ENCODE measurements at places on chromosomes 4 and X.

- no peak for DNase-seq
Measured at GRCh38 chrX:39777623-39778025, 320.1 kb downstream of the BCOR start.

- DNase-seq = no peak
Measured at GRCh38 chr4:123485601-123486000, 89.0 kb downstream of the SPRY1 start.

DNA sequence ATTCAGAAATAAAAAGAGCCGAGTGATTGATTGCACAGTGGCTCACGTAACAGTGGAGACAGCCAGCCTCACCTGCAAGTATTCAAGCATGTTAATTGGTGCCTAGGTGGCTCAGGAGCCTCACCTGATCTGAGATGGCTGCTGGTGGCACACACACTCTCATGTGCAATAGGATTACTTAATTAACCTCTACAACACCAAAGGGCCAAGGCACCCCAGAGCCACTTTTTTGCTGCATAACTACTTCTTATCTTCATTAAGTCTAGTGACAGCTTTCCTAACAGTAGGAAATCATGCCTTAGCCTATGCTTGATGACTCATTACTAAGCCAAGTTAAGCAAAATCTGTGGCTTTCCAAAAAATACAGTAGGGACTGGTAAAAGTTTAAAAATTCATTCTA lies 117.3 kb upstream of the NOCT start:
- DNase-seq = no peak

DNA sequence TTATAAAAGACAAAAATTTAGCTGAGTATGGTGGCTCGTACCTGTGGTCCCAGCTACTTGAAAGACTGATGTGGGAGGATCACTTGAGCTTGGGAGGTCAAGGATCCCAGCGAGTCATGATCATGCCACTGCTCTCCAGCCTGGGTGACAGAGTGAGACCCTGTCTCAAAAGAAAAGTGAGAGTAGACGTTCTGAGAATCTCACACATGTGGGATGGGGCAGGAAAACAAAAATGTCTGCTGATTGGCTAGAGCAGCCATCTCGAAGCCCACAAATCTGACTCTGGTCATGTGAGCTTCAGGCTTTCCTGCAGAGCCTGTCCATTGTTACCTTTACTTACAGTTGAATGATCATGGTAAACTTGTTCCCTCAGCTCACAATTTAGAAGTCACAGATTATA lies 23.1 kb upstream of the SLC9A7 start:
- DNase-seq = no peak

- DNase-seq = no peak
Measured at GRCh38 chrX:76248901-76249300, 76.0 kb downstream of the PBDC1 start.

- DNase-seq = no peak
Measured at GRCh38 chrX:47846040-47846439, 9.3 kb downstream of the ZNF81 start.

DNA sequence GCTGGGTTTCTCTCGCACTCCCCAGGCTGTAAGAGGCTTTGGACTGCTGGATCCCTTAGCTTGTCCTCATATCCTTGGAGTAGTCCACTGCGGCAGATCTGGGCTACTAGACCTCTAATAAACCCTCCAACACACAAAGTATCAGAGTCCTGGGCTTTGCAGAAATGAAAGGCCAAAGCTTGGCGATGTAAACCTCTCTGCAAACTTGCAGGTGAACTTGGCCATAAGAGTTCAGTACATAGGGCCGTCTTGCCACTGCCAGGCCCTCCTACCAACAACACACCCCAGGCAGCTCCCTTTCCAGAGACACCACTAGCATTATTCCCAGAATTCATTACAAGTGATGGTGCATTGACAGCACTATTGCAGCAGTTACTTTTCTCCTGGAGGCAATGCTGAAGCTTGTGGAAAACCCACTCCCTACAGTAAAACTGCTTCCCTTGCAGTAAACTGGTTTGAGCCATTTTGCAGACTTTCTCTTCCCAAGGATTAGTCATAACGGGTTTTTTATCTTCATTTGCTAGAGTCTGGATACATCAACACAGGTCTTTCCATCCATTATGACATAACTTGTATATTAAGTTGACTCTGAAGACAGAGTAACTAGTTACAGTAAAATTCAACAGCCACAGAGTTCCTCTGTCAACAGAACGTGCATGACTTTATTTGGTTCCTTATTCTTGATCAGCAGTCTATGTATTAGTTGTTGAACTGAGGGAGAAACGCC lies 2.4 kb downstream of the ANKRD50 start:
- DNase-seq = no peak

- DNase-seq = no peak
Measured at GRCh38 chr4:85773372-85773771, 298.4 kb downstream of the ARHGAP24 start.

- no peak for DNase-seq
Measured at GRCh38 chr4:134812611-134813010, 611.0 kb upstream of the PABPC4L start.

DNA sequence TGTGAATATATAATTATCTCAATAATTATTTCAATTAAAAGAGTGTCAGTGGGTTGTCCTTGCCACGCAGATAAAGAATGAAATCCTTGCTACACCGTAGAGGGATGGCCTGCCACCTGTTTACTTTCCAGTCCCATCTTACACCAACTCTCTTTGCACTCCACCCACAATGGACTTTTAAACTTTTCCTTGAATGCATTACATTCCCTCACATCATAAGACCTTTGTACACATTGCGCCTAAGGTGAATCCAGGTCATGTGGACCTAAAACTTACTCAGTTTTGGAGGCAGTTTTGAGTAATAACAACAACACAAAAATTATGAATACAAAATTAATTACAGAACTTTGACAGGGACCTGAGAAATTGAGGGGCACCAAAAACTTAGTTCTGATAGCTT lies 78.7 kb upstream of the PDE5A start:
- no peak for DNase-seq

DNA sequence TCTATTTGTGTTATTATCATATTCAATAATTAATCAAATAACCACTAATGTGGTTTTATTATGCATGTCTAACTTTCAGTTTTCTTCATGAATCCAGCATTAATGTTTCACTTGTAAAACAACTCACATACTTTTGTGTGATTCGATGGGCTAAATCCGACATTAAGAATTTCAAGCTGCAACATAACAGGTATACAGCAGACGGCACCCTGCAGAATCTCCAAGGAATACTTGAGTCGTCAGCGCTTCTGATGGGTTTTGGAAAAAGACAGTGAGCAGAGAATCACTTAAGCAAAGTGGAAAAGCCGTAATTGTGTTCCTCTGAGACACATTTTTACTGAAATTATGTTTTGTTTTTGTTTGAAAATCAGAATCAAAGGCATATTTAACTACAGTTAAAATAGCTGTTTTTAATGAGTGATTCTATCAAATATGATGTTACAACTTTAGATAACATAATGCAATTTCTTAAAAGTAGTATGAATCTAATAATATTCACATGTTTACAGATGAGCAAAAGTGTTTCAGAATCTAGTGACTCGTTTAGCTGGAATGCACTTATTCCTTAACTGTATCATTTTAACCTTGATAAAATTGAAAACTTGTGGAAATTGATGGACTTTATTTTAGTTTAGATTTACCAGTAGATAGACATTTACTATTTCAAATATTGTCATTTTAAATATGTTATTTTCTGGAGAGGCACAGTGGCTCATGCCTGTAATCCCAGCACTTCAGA lies 514.8 kb downstream of the CCSER1 start:
- no peak for DNase-seq

DNA sequence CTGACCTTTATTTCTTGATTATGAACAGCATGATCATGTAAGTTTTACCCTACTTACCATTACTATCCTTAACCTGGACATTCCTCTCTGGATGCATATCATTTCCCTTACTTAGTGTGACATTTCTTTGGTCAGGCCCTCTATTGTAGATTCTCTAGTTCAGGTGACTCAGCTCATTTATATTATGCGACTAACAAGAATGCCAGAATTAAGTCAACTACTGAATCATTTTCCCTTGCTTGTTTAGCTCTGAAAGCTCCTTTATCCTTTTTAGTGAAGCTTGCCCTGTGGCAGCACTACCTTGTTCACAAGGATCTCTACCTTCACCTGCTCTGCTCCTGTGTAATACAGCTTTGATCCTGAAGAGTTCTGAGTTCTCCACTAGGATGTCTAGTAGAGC lies 15.1 kb upstream of the UGT2B17 start:
- no peak for DNase-seq

DNA sequence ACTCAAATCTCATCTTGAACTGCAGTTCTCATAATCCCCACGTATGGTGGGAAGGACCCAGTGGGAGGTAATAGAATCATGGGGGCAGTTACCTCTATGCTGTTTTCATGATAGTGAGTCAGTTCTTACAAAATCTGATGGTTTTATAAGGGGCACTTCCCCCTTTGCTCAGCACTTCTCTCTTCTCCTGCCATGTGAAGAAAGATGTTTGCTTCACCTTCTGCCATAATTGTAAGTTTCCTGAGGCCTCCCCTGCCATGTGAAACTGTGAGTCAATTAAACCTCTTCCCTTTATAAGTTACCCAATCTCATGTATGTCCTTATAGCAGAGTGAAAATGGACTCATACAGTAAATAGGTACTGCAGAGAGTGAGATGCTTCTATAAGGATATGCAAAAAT lies 1050.6 kb upstream of the GRIA3 start:
- no peak for DNase-seq

DNA sequence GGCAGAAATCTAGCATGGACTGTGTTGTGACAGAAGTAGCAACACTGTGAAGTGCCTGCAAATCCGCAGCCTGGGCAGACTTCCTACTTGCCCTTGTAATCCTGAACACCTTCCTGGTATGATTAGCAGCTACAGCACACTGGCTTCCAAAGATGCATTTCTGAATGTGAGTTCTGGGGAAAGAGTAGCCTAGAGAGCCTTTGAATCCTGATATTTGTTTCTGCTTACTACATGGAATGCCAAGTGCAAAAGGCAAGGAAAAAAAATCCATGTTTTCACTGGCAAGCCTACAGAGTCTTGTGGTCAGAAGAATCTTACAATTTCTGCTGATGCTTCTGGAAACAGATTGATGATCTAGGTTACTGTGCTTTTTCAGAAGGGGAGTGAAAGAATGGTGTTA lies 223.7 kb downstream of the COL25A1 start:
- no peak for DNase-seq

GRCh38 chr4:155712846-155713245 lies 46.0 kb upstream of the GUCY1B1 start:
- no peak for DNase-seq

GRCh38 chrX:24415921-24416320 lies 49.2 kb upstream of the PDK3 start:
- no peak for DNase-seq

DNA sequence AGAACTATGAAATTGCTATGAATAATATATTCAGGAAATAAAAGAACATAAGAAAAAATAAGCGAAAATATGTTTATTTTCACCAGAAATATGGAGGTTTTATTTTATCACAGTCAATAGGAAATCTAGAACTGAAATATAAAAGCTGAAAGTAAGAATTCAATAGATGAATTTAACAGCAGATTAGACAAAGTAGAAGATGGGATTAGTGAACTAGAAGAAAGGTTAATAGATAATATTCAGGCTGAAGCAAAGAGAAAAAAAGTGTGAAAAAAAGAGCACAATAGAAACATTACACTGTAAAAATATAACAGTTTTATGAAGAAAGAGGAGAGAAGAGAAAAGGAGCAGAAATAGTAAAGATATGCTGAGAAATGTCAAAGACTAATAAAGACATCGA lies 1152.1 kb downstream of the FAT4 start:
- no peak for DNase-seq

DNA sequence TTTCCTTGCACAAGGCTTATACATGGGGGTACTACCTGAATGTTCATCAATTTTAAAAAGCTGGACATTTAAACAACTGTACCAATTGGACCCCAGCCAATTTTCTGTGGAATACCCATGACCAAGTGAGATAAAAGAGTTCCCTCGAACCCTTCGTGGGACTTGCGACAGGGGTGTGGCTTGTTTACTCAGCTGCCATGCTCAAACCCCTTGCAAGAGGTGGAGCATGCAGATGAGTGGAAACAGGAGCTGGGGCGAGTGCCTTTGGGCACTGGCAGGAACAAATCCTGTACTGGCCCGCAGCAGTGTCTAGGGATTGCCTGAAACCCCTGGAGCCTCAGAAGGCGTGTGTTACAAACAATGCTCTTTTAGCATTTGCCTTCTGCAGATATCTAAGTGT lies 144.2 kb downstream of the PDHA2 start:
- no peak for DNase-seq

GRCh38 chr4:21203416-21203815 lies 503.2 kb downstream of the PACRGL start:
- DNase-seq = no peak
